Hematopoietic multipotent progenitor cell (in vitro differentiated cells): ENCODE measurements at places on chromosomes 12 and 14. TPM values are rescaled to one million over a fixed set of nuclear protein-coding genes. Genes with fewer than 3 reads are reported as not detected.
A peak's percentile ranks its signal among the peaks of the same experiment; 100 is the strongest.

DNA sequence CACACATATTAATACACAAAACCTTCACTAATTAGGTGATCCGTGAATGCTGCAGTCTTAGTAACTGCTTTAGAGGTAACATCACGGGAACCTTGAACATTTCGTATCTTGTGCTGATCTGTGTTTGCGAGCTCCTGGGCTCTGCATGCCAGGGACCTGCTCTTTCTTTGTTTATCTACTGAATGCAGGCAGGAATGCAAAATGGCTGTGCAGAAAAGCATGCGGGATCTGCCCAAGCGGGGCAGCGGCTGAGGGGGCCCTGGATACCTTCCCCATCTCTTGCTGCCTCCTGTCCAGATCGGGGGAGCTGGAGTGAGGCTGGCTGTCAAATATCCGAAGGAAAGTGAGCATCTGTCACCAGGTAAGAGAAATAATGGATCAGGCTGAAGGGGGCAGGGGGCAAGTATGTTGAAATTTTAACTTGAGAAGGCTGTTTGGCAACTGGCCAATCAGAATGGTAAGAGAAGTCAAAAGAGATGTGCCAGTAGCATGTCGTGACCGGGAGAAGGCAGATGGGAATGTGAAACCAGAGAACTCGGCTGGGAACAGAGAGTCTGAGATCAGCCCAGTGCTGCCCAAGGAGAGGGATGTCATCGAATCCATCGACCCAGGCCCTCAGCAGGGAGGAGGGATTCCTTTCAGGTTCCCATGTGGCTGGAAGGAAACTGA lies 191.4 kb downstream of the TTC7B start:
- no peak for DNase-seq

GRCh38 chr14:101460986-101461750 lies 100.1 kb upstream of the DIO3 start:
- no peak for DNase-seq

DNA sequence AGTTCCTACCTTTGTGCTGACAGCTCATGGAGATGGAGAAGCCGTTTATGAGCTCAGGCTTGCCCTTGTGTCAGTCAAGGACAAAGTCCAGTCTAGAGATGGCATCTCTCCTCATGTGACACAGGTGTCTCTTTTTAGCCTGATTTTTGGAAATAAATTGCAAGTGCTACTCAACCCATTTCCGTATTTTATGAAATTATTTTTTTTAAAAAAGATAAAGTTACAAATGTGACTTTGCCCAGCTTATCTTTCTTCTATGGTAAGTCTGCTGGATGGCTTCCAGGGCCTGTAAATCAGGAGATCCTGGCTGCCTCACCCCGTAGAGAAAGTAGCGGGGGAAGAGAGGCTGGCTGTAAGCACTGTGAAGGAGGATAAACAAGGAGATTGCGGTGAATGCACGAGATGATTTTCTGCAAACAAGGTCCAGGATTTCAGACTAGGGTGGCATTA lies 169.7 kb downstream of the MYRFL start:
- DNase-seq = no peak

DNA sequence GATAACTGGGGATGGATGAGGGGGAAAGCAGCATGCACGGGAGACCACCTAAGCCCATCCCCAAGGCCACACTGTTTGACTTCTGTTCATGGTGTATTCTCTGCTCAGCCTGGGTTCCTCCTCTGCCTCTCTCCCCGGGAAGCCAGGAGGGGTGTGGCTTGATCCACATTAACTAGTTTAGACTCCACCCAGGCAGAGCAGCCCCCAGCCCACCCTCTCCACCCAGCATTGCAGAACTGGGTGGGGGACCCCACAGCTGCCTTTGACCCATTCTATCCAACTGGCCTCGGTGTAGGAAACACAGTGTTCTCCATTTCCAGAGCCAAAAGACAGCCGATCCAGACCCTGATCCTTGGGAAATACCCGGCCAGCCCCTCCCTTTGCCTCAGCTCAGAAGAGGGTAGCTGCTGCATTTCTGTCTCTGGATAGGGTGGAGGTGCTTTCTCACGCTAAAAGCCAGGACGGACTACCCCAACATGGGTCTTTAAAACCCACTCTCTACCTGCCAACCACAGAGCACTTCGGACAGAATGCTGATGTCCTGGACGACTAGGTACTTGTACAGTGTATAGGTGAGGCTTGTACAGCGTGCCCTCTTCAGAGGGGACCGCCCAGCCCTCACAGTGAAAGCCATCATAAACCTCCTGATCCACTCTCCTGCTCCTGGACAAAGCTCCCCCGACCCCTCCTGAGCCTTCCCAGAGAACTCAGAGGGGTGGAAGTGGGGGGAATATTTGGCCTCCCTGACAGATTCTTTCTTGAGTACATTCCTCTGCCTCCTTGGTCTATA lies 9.4 kb downstream of the SPRYD3 start:
- DNase-seq = no peak

- DNase-seq = peak; percentile 8
These were observed 160.9 kb upstream of the EEA1 start for GRCh38 chr12:93089805-93090569.

DNA sequence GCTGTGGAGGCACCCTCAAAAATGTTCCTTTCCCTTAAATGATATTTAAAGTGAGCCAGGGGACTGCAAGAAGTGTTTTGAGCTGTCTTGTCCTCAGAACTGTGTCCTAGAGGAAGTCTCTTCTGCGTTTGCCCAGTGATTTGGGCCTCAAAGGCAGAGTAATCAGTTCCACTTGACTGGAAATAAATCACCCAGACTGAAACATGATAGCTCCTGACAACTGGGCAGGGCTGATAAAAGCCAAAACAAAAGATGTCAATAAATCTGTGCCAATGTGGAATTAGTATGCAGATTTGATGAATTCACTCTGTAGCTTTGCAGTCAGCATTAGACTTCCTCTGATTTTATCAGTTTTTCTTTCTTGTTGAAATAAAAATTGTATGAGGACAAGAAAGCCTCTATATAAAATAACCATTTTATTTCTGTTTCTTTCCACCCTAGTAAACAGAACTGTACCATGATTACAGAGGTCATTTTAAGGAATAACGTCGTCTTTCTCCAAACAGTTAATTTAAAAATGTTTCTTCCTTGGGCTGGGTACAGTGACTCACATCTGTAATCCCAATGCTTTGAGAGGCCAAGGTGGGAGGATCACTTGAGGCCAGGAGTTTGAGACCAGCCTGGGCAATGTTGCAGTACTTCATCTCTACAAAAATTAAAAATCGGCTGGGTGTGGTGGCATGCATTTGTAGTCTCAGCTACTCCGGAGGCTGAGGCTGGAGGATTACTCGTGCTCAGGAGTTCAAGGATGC lies 180.8 kb downstream of the ERC1 start:
- no peak for DNase-seq

DNA sequence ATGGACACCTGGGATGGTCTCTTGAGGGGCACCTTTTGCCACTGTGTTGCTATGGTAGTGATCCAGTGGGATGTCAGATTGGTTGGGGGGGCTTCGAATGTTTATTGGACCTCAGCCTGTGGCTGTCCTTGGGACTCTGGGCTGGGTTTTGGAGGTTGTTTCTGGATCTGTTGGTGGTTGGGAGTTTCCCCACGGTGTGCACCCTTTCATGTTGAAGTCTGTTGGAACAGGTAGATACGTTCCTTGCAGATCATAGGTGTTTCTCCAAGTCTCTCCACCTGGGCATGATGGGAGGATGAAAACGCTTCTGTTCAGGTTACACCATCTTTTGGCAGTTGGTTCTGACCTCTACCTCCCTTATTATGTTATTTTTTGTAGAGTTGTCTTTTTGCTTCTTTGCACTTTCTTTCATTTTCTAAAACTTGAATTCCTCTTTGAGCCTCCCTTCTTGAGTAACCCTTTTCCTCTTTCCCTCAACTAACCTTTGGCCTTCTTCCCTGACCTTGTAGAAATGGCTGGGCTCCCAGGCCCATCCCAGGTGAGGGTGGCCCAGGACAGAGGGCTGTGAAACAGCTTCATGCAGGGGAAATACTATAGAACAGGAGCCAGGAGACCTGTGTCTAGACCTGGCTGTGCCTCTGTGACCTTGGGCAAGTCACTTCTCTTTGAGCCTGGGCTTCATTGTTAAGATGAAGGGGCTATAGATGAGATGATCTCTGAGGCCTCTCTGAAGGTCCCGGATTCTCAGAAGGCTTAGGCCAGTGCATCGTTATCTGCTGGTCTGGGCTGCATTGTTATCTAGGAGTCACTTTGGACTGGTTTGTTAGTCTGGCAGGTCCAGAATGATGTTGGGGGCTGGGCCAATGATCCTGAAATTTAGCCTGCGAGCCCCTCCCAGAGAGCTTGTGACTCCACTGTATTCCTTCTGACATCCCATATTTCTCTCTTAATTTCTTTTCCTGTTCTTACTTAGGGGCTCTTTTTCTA lies 2.0 kb downstream of the ATN1 start:
- no peak for DNase-seq

The LALBA gene
- total RNA-seq = not detected

The SERPINA5 gene
- not detected for total RNA-seq

The ASPG gene
- total RNA-seq = under 0.01 TPM

The PPFIA2 gene
- total RNA-seq = not detected

The KLRC1 gene
- total RNA-seq = not detected
